ENCODE measurements at places on chromosomes 12 and 14. TPM values are rescaled to one million over a fixed set of nuclear protein-coding genes. Genes with fewer than 3 reads are reported as not detected.

GRCh38 chr12:54004841-54005530, 3.8 kb upstream of the HOXC8 start:
- no peak for DNase-seq

GRCh38 chr14:105851716-105852377, 325.5 kb downstream of the TMEM121 start:
- no peak for DNase-seq

DNA sequence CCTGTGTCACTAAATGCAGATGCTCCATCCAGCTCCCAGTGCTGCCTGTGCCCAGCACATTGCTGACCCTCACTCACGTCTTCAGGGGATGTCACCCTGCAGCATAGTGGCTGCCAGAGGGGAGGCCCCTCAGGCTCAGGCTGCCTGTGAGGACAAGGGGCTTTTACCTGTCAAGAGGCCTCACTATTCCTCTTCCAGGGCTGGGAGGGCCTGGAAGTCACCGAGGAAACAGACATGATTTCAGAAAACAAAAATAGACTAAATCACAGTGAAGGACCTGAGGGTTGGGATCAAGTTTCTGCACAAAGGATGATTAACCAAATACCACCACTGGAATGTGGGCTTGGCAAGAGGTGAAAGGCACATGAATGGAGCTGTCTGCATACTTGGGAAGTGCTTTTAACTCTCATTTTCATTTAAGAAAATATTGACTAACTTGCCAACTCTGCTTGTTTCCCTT, 1202.3 kb downstream of the BCL11B start:
- DNase-seq = no peak

- no peak for DNase-seq
Measured at GRCh38 chr12:3035815-3036702, 41.1 kb upstream of the TSPAN9 start.

DNA sequence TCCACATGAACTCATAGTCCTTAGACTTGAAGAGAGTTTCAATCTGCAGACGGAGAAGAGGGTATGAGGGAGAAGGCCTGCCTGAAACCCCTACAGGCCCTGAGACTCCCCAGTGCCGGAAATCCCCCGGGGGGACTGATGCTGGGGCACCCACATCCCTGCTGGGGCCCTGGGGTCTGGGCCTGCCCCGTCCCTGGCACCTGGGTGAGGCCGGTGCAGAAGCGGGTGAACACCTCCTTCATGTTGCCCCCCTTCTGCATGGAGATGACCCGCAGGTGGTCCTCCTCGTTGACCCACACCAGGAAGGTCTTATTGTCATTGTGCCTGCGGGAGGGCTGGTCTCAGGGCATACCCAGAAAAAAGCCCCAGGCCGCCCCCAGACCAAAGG, 2.4 kb downstream of the CKB start:
- DNase-seq = no peak

KERA gene
- 16.7 TPM for polyA plus RNA-seq

ANKS1B gene
- 2.2 TPM for polyA plus RNA-seq

DNA sequence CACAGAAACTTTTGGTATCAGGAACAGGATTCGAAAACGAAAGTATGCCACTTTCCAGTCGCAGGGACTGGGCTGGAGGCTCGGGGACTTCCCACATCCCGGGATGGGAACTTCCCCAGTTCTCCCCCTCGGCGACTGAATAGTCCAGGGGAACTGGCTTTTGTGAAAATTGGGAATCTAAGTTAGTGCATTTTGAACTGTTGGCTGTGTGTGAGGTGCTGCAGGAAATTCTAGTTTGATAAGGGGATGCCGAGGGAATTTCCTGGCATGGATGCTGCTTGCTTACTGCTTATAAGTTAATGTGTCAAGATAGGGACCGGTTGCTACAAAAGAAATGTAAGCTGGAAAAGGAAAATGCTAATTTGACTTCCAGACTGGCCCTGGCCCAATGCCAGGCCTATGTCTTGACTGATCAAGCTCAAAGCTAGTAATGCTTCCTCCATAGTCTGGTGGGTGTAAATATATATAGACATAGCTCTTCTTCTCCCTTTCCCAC, 73.4 kb upstream of the EIF5 start:
- no peak for DNase-seq

GRCh38 chr14:91311284-91311662, 66.8 kb upstream of the GPR68 start:
- no peak for DNase-seq

KCNMB4 gene
- 14.5 TPM for polyA plus RNA-seq

EIF2S3B gene
- polyA plus RNA-seq = 0.71 TPM

SMCO2 gene
- not detected for polyA plus RNA-seq

DNA sequence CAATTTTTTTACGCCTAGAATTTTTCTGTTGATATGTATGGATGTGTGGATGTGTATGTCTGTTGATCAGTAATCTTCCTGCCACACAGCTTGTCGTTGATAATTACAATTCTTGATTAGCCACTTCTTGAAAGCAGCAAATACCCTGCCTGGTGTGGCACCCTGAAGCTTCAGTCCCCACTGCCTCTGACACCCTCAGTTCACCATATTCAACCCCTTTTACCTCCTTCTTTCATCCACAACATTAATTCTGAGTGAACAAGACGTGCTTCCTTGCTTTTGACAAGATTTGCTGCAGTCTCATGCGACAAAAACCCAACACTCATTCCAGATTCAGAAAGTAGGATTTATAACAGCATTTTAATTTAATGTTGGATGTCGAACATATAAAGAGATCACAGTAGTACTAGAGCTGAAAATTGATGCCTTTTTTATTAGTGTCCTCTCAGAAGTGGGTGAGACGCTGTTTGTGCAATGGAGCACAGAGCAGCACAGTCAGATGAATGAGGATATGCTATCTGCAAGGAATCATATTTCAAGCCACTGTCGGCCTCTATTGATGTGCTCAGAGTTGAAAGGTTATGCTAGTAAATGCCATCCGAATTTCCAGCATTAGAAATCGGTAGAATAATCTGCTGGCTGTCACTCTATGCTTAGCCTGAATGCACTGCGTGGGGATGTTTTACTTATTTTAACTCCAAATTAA, 383.7 kb downstream of the EGLN3 start:
- no peak for DNase-seq

DNA sequence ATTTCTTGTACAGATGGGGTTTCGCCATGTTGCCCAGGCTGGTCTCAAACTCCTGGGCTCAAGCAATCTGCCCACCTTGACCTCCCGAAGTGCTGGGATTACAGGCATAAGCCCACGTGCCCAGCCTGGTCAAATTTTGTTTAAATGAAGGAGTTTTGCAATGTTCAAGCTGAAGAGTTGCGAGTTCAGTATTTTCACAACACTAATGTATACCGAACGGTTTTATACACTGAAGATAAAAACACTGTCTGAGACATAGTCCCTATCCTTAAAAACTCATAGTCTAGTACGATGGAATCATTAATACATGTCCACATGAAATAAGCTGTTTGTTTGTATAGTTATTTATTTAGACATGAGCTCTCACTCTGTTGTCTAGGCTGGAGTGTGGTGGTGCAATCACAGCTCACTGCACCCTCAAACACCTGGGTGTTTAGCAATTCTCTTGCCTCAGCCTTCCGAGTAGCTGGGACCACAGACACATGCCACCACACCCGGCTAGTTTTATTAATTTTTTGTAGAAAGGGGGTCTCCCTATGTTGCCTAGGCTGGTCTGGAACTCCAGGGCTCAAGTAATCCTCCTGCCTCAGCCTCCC, 15.4 kb downstream of the TRAPPC6B start:
- DNase-seq = no peak

GRCh38 chr12:9745199-9745598, 12.3 kb upstream of the CLECL1 start:
- DNase-seq = no peak

DNA sequence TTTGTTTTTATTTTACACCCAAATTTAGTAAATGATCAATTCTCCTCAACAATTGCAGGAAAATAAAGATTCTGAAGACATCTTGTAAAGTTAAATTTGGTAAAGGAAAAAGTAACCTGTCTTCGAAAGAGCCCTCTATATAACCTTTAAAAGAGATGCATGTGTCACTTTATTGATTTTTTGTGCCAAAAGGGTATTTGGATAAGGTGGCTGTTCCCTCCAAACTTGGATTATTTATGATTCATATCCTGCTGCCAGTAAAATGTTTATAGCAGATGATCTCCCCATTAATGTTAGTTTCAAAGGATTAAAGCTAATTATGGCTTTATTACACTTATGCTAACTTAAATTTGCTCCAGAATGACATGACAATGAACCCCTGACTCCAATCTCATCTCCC, 98.8 kb downstream of the DUSP6 start:
- DNase-seq = no peak

DNA sequence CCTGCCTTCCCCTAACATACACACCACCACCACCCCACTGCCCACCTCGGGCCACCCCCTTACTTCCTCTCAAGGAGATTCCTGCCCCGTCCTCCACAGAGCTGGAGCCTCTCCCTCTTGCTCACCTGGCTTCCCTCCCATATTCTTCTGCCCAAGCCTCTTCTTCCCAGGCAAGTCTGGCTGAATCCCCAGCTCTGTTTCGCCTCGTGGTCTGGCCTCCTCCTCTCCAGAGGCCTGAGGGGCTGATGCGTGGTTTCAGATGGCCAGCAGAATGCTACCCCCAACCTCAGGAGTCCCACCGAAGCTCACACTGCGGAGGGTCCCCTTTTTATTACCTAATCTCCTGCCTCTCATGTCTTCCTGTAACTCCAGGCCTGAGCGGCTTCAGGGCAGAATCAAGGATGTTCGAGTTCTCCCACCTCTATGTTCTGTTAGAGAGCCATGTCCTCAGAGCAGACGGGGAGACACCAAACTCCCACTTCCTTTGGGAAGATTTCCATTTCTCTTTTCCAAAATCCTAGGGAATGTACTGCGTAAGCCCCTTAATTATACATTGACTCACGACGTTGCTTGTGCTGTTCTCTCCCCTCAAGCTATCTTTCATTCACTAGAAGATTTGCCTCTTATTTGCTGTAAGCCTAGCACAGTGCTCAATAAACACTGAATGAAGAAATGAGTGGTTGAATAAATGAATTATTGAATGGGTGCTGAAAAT, 33.9 kb upstream of the LTBP2 start:
- no peak for DNase-seq

GRCh38 chr12:76446090-76446489, 97.9 kb upstream of the BBS10 start:
- no peak for DNase-seq

DNA sequence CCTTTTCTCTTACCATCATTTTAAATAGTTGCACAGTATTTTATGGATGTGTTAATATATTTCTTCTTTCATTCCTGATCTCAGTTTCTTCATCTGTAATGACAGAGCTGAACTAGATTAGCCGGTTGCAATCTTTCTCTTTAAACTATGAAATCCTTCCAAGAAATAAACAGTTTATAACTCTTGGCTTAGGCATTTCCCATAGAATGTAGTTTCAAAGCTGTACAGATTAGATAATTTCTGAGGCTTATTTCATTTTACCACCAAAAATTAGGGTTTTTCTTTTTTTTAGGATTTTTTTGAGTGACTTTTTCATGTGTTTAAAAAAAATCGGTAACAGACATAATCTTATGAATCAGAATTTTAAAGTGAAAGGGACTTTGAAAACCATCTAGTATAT, 144.0 kb downstream of the RAD51B start:
- DNase-seq = no peak

- DNase-seq = peak; percentile 56
Measured at GRCh38 chr12:124474709-124475108, 92.7 kb downstream of the NCOR2 start.

DNA sequence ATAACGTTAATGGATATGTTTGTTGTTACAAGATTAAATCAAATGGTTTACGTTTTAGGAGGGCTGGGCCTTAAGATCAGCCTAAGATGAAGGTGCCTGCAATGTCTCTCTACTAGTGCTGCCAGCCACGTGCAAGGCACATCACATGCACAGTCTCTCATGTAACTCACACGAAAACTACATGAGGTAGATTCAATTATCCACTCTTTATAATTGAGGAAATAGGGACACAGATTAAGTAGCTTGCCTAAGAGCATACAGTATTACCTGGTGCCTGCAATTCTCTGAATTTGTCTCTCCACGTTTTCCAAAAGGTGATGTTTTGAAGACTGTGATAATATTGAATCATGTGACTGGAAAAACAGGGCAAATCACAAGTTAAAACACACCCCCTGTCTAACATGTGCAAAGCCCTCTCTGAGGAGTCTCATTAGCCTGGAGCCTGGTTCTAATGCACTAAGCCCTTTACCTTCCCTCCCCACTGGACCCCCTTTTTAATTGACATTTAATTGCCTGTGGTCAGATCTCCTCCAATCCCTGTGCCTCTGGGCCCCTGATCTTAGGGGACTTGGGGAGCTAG, 14.6 kb upstream of the ATP2A2 start:
- DNase-seq = no peak

DNA sequence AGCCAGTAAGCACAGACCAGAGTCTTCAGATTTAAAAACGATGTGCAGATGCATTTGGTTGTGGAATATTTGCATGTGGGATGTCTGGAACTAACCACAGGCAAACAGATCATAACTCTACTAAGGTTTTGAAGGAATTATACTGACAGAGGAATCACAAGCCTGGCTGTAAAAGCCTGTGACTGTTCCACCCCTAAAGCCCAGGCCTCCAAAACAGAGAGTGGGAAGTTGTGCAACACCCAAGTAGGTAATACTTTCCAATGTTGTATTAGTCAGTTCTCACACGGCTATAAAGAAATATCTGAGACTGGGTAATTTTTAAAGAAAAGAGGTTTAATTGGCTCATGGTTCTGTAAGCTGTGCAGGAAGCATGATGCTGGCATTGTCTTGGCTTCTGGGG, 68.1 kb upstream of the DCD start:
- no peak for DNase-seq
